Left lung (tissue), 14 donors: ENCODE measurements at places on chromosomes 1 and 21. TPM values are rescaled to one million over a fixed set of nuclear protein-coding genes. Genes with fewer than 3 reads are reported as not detected.
A peak's percentile ranks its signal among the peaks of the same experiment; 100 is the strongest.

- no peaks in the 10 kb centered on the region for H3K27me3 ChIP-seq
- H3K4me1 ChIP-seq = no peaks in the 10 kb centered on the region
- no peak overlapping the region for H3K27ac ChIP-seq
- DNase-seq = no peak
- no peaks in the 10 kb centered on the region for H3K36me3 ChIP-seq
Observed at GRCh38 chr1:88210103-88210787, 473.8 kb upstream of the PKN2 start.

GRCh38 chr1:162087111-162087510 is 17.6 kb downstream of the NOS1AP start:
- H3K4me1 ChIP-seq = no peaks in the 10 kb centered on the region
- H3K36me3 ChIP-seq = no peaks in the 10 kb centered on the region
- H3K27ac ChIP-seq = no peak overlapping the region
- no peak overlapping the region for H3K4me3 ChIP-seq
- no peak for DNase-seq

GRCh38 chr21:42010507-42011495 is 641 bp upstream of the ZBTB21 start:
- H3K4me1 ChIP-seq = peaks cover 12% of the 10 kb centered on the region
- peak overlapping the region; percentile 98 for H3K27ac ChIP-seq
- H3K4me3 ChIP-seq = peak overlapping the region; percentile 75
- no peaks in the 10 kb centered on the region for H3K36me3 ChIP-seq

GRCh38 chr1:156106624-156107488 is 7.7 kb upstream of the LMNA start:
- no peaks in the 10 kb centered on the region for H3K27me3 ChIP-seq
- H3K4me3 ChIP-seq = peak overlapping the region; percentile 34
- H3K4me1 ChIP-seq = peaks cover 55% of the 10 kb centered on the region
- H3K36me3 ChIP-seq = no peaks in the 10 kb centered on the region

DNA sequence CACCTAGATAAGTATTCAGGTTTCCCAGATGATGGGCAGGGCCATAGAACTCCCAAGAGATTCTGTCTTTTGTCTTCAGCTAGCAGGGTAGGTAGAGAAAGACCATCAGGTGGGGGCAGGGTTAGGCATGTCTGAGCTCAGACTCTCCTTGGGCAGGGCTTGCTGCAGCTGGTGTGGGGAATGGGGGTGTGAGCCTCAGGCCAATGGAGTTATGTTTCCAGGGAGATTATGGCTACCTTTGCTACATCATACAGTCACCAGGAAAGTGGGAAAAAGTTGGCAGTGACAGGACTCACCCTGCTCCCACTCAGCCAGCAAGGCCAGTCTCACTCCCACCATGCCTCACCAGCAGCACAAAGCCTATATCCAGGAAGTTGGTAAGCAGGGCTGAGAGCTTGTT is 77.8 kb downstream of the DRAM2 start:
- H3K36me3 ChIP-seq = no peaks in the 10 kb centered on the region
- H3K27me3 ChIP-seq = no peaks in the 10 kb centered on the region
- DNase-seq = no peak

- H3K27ac ChIP-seq = no peak overlapping the region
- DNase-seq = no peak
- H3K4me1 ChIP-seq = no peaks in the 10 kb centered on the region
Observed at GRCh38 chr1:15065291-15065690, 88.3 kb upstream of the TMEM51 start.

- DNase-seq = no peak
- no peaks in the 10 kb centered on the region for H3K4me1 ChIP-seq
- H3K4me3 ChIP-seq = no peak overlapping the region
- no peaks in the 10 kb centered on the region for H3K27me3 ChIP-seq
Observed at GRCh38 chr1:72557446-72558049, 275.2 kb upstream of the NEGR1 start.

DNA sequence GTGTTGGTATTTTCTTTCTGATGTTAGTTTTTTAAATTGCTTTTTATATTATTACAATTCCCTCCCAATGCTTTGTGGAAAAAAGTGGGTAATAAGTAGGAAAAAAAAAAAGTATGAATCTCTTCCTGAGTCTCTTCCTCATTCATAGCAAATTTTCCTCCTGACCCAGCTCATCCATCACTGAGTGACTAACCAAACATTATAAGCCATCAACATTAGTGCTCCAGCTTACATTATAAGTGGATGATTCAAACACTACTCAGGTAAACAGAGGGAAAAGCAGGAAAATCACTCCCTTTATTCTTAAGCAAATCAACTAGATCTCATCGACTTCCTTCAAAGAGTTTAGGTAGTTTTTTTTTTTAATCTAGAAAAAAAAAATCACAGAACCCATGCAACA is 15.4 kb upstream of the SAMD13 start:
- DNase-seq = no peak
- H3K27ac ChIP-seq = no peak overlapping the region
- H3K36me3 ChIP-seq = no peaks in the 10 kb centered on the region
- no peaks in the 10 kb centered on the region for H3K27me3 ChIP-seq
- no peak overlapping the region for H3K4me3 ChIP-seq
- H3K4me1 ChIP-seq = no peaks in the 10 kb centered on the region

DNA sequence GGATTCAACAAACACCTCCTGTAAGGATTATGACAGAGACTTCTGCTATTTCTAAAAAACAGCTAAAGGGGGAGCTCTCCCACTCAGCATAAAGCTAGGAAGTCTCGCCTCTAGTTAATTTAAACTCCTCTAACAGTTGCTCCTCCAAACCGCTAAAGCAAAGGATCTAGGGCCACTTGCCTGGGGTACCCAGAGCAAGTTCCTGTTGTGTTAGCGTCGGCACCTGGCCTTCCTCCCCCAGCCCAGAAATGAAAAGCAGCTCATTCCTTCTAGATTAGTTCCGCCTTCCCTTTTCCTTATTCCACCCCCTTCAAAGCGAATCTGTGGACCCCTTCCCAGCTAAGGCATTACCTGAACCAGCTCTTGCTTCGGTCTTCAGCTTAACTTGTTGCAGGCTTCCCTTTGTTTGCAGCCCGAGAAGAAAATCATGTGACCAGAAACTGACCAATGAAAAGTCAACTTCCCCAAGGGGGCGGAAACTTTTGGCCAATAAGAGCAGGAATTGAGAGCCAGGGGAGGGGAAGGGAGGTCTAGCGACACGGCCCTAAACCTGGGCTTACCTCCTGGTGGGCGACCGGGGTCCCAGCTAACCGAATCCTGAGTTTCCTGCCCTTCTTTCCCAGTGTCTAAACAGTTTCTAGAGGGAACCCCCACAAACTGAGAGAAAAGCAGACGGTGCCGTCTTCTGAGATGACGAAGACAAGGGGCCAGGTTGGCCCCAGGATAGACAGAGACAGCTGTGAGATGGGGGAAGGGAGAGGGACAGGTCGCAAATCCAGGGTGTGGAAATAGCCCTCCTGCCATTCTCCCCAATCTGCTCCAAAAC is at the start of gene PBXIP1:
Gene PBXIP1 (minus strand): TSS at position 382 of the 826 bp plus-strand sequence. CDS start 2,378 bp downstream, outside the sequence.
- H3K27ac ChIP-seq = peak within 1 kb of the TSS; percentile 88
- H3K4me1 ChIP-seq = peaks cover 74% of the 10 kb centered on the region
- H3K4me3 ChIP-seq = peak within 1 kb of the TSS; percentile 58
- no peaks in the 10 kb centered on the region for H3K36me3 ChIP-seq
- H3K27me3 ChIP-seq = no peaks in the 10 kb centered on the region

DNA sequence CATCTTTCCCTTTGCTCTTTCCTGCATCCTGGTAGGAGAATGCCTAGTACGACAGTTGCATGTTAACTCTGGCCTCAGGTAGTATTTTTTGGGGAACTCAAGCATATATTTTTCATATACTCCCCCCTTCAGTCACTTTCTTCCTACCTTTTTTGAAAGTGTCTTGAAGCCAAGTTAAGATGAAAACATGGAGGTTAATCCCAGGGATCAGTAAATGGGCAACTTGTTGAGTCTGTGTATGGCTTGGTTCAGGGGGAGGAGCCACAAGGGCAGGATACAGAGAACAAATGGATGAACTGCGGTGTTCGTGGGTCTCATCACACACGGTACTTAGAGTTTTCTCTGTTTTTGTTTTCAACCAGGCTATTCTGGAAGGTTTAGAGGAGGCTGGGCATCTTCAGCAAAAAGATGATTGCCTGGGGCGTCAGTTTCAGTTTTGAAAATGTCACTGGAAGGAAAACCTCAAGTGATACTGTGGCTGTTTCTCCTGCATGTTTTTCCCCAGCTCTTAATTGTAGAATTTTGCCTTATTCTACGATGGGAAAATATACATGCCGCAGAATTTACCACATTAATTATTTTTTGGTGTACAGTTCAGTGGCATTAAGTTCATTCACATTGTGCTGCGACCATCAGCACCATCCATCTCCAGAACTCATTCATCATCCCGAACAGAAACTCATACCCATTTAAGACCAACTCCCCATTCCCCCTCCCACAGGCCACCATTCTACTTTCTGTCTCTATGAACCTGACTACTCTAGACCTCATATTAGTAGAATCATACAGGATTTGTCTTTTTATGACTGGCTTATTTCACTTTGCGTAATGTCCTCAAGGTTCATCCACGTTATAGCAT is 71.5 kb downstream of the MAP10 start:
- H3K4me3 ChIP-seq = no peak overlapping the region
- H3K27ac ChIP-seq = no peak overlapping the region
- H3K4me1 ChIP-seq = no peaks in the 10 kb centered on the region
- no peaks in the 10 kb centered on the region for H3K27me3 ChIP-seq
- H3K36me3 ChIP-seq = no peaks in the 10 kb centered on the region
- DNase-seq = no peak

- no peaks in the 10 kb centered on the region for H3K27me3 ChIP-seq
- peak within 1 kb of the TSS; percentile 73 for H3K27ac ChIP-seq
- no peaks in the 10 kb centered on the region for H3K36me3 ChIP-seq
- peak within 1 kb of the TSS; percentile 27 for H3K4me3 ChIP-seq
- no peak for DNase-seq
- peaks cover 7% of the 10 kb centered on the region for H3K4me1 ChIP-seq
Observed at GRCh38 chr1:32250893-32251716, at the start of gene LCK. TSS of gene LCK (plus strand) at chr1:32251265. CDS start at chr1:32274330, 23,065 bp downstream.

- no peak overlapping the region for H3K27ac ChIP-seq
- no peaks in the 10 kb centered on the region for H3K4me1 ChIP-seq
- no peaks in the 10 kb centered on the region for H3K36me3 ChIP-seq
Observed at GRCh38 chr21:17900281-17900989, 81.3 kb upstream of the C21orf91 start.

GRCh38 chr1:36699113-36699911 is 216.6 kb upstream of the CSF3R start:
- no peak overlapping the region for H3K4me3 ChIP-seq
- H3K4me1 ChIP-seq = no peaks in the 10 kb centered on the region
- H3K36me3 ChIP-seq = no peaks in the 10 kb centered on the region
- H3K27me3 ChIP-seq = no peaks in the 10 kb centered on the region
- no peak for DNase-seq
- no peak overlapping the region for H3K27ac ChIP-seq

GRCh38 chr1:22229379-22229778 is 86.5 kb upstream of the WNT4 start:
- H3K27ac ChIP-seq = peak overlapping the region; percentile 33
- DNase-seq = no peak
- no peaks in the 10 kb centered on the region for H3K36me3 ChIP-seq

- no peak overlapping the region for H3K4me3 ChIP-seq
- no peaks in the 10 kb centered on the region for H3K27me3 ChIP-seq
- H3K27ac ChIP-seq = no peak overlapping the region
- H3K36me3 ChIP-seq = no peaks in the 10 kb centered on the region
Observed at GRCh38 chr1:204345438-204345841, 14.3 kb downstream of the PLEKHA6 start.

DNA sequence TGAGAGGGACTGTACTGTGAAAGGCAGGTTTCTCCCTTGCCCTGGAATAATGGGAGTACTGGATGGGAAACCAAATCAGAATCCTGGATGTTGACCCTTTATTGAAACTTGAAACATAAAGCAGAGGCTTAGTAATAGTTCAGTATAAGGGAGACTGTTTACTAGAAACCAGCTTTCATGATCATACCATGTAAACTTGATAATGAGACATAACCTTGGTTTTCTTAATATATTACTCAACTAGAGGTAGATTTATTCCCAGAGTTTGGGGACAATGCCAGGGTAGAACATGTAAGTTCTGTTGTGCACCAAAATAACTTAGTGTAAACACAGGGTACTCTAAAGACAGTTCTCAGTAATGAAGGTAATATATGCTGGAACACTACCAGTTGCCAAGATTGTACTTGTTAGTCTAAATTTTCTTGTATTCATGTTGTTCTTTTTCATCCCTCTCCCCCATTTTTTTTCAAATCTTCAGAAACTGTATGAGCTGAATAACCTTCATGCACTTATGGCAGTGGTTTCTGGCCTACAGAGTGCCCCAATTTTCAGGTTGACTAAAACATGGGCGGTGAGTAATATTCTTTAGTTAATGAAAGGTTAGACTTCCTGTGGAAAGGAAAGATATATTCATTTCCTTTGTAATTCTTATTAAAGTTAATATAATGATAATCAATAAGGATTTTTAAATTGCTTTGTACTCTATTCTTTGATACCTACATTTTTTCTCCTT is 49.6 kb downstream of the ANGPTL1 start:
- no peak overlapping the region for H3K27ac ChIP-seq
- no peak for DNase-seq
- no peaks in the 10 kb centered on the region for H3K36me3 ChIP-seq

DNA sequence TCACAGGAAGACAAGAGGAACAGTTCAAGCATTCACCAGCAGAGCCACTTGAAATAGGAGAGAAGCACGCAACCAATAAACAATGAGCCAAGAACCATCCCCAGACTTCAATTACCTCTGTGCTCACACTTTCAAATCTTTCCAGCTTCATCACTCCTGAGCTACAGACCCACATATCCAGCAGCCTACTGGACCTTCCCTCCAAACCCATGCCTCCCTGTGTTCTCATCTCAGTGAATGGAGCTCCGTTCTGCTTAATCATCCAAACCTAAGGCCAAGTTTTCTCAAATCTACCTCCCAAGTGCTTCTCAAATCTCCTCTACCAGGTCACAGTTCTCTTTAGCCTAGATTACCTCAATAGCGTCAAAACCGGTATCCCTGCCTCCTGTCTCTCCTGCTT is 3.7 kb downstream of the PEF1 start:
- no peak overlapping the region for H3K27ac ChIP-seq
- H3K4me1 ChIP-seq = peaks cover 75% of the 10 kb centered on the region
- H3K36me3 ChIP-seq = no peaks in the 10 kb centered on the region
- H3K27me3 ChIP-seq = no peaks in the 10 kb centered on the region
- no peak for DNase-seq
- no peak overlapping the region for H3K4me3 ChIP-seq

The TYW3 gene
- 17.8 TPM for total RNA-seq

The AZIN2 gene
- total RNA-seq = 2.3 TPM

The CELSR2 gene
- total RNA-seq = 8.8 TPM

The PLXNA2 gene
- 92.8 TPM for total RNA-seq

The PTGS2 gene
- 105 TPM for total RNA-seq

The DNASE2B gene
- 1.8 TPM for total RNA-seq

The HUNK gene
- total RNA-seq = 6.1 TPM
